ENCODE measurements at places on chromosomes 1 and 21. TPM values are rescaled to one million over a fixed set of nuclear protein-coding genes. Genes with fewer than 3 reads are reported as not detected.

Gene ASPM
- 17.7 TPM for total RNA-seq

Gene COL11A1
- 0.88 TPM for total RNA-seq

Gene SPRR2A
- not detected for total RNA-seq

Gene ZSCAN20
- total RNA-seq = 1.7 TPM

Gene PLEKHO1
- total RNA-seq = 7.5 TPM

Gene ABCD3
- 26.6 TPM for total RNA-seq

Gene CENPL
- total RNA-seq = 12.5 TPM

Gene GPR153
- 2.3 TPM for total RNA-seq

Gene EXTL1
- not detected for total RNA-seq

Gene HSD3B2
- total RNA-seq = not detected

Gene LRRC52
- total RNA-seq = not detected

Gene NBPF11
- 3.9 TPM for total RNA-seq

Gene RIIAD1
- not detected for total RNA-seq

Gene MYBPH
- not detected for total RNA-seq

Gene PAPPA2
- not detected for total RNA-seq

Gene LINGO4
- not detected for total RNA-seq

Gene CYP2J2
- not detected for total RNA-seq

Gene OR2T29
- total RNA-seq = not detected

Gene FASLG
- not detected for total RNA-seq

Gene NUP210L
- not detected for total RNA-seq

Gene PPP1R12B
- 2.9 TPM for total RNA-seq

Gene HUNK
- 1.4 TPM for total RNA-seq

Gene TAS1R1
- not detected for total RNA-seq
